ENCODE measurements at places on chromosomes 16 and 17.

DNA sequence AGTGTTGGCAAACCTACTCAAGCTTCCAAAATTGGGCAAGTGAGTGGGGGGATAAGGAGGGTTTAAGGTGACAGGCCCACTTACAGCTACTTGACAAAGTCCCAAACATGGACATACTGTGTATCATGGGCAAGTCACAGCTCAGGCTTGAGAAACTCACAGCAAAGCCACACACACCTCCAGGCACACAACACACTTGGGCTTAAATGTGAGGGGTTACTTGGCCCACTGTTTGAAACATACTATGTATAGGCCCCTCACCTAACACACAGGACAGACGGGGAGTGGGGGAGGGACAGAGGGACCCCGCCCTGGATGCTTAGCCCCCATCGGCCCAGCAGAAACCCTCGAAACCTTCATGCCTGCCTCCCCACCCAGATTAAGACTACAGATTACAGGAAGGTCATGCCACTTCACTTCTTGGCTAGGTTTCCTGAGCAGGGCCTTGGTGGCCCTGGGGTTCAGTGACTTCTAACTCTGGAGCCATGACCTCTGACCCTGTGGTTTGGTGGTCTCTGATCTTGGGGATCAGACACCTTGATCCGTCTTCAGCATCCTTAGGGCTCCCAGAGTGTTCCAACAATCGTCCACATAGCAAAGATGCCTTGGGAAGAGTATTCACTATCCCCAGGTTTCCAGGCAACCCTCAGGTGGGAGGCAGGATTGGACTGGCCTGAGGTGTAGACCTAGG lies 2.3 kb upstream of the SAMD14 start:
- DNase-seq = no peak

- DNase-seq = no peak
Measured at GRCh38 chr17:49935526-49936210, 33.3 kb upstream of the DLX4 start.

GRCh38 chr17:73976147-73976546 lies 227.3 kb upstream of the RPL38 start:
- DNase-seq = no peak

GRCh38 chr17:57861790-57862693 lies 12.2 kb upstream of the MRPS23 start:
- DNase-seq = no peak

DNA sequence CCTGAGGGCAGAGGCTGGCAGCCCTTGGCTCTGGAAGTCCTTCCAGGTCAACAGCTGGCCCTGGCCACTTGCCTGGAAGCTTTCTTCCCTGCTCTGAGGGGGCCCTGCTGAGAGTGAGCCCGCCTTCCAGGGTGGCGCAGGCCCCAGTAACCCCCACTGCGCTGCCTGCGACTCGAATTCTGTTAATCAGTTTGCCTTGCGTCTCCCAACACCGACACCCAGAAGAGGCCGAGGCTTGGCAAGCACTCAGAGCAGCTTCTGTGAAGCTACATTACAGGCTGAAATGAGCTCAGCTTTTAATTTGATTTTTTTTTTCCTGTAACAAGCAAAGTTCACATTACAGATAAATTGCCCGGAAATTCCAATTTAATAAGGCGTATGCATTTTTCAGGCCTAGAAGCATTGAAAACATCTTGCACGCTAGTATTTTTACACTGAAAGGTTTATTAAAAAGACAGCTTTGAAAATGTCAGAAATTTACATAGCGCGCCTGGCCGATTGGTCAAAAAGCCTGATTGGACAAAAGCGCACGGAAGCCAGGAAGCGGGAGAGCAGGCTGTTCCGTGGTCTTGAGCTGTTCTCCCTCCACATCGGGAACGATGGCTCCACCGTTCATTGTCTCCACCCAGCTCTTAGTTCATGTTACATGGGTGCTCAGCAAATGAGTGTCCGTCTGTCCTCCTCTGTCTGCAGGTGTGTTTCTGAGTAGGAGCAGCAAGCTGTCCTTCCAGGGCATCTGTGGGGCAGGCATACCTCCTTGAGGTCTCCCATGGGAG lies 65.5 kb upstream of the HSBP1 start:
- no peak for DNase-seq

DNA sequence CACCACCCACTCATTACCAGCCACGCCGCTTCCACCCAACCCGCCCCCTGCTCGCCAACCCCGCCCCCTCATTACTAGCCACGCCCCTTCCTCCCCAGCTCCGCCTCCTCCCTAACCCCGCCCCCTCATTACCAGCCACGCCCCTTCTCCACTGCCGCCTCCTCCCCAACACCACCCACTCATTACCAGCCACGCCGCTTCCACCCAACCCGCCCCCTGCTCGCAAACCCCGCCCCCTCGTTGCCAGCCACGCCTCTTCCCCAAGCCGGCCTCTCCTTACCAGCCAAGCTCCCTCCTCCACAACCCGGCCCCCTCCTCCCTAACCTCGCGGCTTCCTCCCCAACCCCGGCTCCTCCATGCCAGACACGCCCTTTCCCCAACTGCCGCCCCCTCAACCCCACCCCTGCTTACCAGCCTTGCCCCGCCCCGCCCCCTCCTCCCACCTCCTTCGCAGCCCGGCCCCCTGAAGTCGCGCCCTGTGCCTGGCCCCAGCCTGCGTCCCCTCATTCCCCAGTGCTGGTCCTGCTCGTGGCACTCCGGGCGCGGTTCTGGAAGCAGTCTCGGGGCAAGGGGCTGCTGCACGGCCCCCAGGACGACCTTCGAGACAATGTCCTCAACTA lies 7.3 kb downstream of the SLC22A31 start:
- DNase-seq = peak; percentile 76

- no peak for DNase-seq
Measured at GRCh38 chr17:57477522-57478362, 221.4 kb downstream of the MSI2 start.

DNA sequence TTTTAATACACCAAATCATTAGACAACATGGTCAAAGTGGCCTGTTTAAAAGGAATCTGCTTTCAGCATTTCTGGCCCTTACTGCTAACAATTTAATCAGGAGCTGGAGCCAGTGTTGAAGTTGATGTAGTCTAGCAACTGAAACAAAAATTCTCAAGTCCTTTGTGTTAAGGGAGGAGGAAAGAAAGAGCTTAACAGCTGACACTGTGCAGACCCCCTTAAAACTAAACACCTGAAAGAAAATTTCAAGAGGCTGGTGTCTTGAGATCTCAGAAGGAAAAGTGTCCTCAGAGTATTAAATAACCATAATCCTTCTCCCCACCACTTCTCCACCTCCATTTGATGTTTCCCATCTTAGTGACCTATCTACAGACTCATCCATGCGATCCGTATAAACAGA lies 232.1 kb downstream of the FTO start:
- DNase-seq = no peak

- DNase-seq = no peak
Measured at GRCh38 chr17:68733241-68734176, 132.3 kb upstream of the FAM20A start.

GRCh38 chr17:7745748-7746470 lies 28.4 kb downstream of the DNAH2 start:
- DNase-seq = no peak

- peak; percentile 7 for DNase-seq
Measured at GRCh38 chr16:83100679-83101078, 473.9 kb downstream of the CDH13 start.

- no peak for DNase-seq
Measured at GRCh38 chr17:35235289-35235688, 7.6 kb upstream of the SLFN5 start.

- no peak for DNase-seq
Measured at GRCh38 chr16:57783883-57784282, 18.4 kb downstream of the KIFC3 start.

- DNase-seq = no peak
Measured at GRCh38 chr17:21131137-21131536, 4.4 kb downstream of the DHRS7B start.

DNA sequence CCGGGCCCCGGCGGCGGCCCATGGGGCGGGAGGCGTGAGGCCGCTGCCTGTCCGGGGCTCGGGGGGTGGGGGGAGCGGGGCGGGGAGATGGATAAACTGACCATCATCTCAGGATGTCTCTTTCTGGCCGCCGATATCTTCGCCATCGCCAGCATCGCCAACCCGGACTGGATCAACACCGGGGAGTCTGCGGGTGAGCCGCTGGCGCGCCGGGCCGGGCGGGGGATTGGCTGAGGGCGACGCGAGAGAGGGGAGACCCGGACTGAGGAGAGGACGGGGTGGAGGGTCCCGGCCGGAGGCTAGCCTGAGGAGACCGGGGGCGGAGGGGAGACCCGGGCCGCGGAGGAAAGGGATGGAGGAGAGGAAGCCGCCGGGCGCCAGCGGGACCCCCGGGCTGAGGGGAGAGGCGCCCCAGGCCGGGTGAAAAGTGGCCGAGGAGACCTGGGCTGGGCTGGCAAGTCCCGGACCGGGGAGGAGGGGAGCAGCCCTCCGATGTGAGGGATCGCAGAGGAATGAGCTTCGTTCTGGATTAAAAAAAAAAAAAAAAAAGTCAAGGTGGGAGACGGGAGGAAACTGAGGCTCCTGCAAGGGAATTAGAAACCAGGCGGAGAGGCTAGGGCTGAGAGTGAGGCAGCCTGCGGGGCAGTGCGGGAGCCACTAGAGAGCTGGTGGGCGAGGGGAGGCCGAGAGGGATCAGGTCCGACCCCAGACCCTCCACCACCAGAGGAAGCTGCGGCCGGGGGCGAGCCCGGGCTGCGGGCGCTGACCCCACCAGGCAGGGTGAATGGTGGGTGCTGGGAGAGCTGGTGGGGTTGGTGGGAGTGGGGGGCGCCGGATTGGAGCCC lies 526 bp downstream of the MOSMO start:
- peak; percentile 41 for DNase-seq

GRCh38 chr16:78902321-78902720 lies 698.2 kb downstream of the MAF start:
- no peak for DNase-seq

DNA sequence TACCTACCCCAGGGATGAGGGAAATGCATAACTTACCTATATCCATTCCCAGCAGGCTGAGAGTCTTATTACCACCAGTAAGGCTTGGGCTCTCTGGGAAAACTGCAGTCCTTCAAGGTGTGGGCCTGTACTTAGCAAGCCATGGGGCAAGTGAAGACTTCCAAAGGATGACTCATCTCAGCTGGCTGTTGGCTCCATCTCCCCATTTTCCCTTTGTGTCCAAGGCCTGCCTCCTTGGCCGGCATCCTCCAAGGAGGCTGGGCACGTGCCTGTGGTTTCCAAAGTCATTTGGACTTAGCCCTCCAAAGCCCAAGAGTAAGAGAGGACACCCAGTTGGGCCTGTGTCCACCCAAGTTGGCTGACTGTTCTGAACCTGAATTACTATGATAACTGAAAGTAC lies 89.8 kb downstream of the TMEM100 start:
- no peak for DNase-seq

DNA sequence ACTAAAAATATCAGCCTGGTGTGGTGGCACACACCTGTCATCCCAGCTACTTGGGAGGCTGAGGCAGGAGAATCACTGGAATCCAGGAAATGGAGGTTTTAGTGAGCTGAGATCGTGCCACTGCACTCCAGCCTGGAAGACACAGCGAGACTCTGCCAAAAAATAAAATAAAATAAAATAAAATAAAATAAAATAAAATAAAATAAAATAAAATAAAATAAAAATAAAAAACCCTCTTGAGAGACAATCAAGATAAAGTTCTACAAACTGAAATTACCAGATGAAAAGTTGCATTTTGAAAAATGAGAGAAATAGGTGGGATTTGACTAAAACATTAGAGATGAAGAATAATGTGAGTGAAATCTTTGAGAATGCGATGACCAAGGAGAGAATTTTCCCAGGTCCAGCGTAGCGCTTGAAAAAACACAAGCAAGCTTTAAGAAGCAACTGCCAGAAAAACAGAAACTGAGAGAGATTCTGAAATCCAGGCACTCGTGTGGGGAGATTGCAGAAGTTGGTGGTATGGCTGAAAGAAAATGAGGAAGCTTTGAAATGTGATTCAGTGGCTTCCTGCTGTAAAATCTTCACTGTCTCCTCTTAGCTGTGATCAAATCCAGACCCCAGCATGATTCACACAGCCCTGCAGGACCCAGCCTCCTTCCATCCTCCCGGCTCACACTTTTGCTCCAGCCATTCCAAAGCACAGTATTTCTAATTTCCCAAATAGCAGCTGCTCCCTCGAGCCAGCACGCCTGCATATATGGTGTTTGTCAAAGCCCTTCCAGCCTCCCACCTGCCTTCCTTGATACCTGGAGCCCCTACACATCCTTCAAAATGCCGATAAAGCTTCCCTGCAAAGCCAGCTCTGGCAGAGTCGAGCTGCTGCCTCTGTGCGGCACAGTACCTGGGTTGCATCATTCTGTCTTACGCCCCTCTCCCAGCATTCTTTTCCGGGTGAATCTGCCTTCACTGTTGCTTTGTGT lies 8.2 kb upstream of the CD300E start:
- no peak for DNase-seq

GRCh38 chr17:33896263-33896662 lies 358.8 kb upstream of the CCL2 start:
- no peak for DNase-seq

GRCh38 chr17:70535986-70536385 lies 366.7 kb downstream of the KCNJ2 start:
- DNase-seq = no peak

DNA sequence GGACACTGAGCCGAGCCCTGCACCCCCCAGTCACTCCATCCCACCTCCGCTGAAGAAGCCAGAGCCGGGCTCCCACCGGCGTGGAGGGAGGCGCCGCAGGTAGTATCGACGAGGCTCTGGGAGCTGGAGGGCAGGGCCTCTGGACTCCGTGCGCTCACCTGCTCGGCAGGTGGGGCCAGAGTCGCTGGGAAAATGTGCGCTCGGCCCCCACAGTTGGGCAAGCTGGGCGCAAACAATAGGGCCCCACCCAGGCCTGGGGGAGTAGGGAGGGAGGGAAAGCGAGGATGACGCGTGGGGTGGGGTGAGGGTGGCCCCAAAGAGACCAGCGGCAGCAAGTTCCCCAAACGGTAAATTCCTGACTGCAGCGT lies 668 bp downstream of the JUP start:
- DNase-seq = no peak

- DNase-seq = no peak
Measured at GRCh38 chr16:84680165-84680842, 19.5 kb upstream of the USP10 start.

GRCh38 chr17:47718634-47719405 lies 14.2 kb upstream of the TBX21 start:
- no peak for DNase-seq

- DNase-seq = peak; percentile 96
Measured at GRCh38 chr17:21042458-21043295, at the start of gene USP22. Gene USP22 (minus strand): TSS chr17:21043011. CDS start chr17:21042835, 176 bp downstream.

DNA sequence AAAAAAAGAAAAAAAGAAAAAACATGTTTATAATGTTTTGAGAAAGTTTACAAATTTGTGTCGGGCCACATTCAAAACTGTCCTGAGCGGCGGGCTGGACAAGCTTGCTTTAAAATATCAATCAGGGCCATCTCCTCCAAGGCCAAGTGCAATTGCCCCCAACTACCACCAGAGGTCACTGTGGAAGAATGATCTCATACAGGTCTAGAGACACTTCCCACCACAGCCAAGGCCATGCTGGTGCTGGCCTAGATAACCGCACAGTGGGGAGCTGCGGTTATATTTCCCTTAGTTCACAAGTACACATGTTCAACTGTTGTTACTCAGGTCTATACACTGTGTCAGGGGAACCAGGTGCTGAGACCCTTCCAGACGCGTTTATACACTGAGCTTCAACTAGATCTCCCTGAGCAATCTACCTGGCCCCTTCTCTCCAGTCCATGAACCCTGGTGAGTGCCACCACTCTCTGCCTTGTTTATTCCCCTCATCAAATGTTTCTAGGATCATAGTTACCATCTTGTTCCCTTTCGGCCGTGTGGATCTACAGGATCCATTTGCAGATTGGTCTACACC lies 83.8 kb upstream of the CCL2 start:
- peak; percentile 52 for DNase-seq

- DNase-seq = peak; percentile 17
Measured at GRCh38 chr17:77782201-77782600, 176.3 kb upstream of the TNRC6C start.
